Stimulated activated CD4-positive, alpha-beta T cell treated with anti-CD3 and anti-CD28 coated beads, Interleukin-1b, Interleukin-23, amount 100 ng/mL, for 1 hour (primary cell): ENCODE measurements at places on chromosomes 1 and 21.

GRCh38 chr1:29504709-29505410, 268.5 kb downstream of the PTPRU start:
- DNase-seq = no peak

DNA sequence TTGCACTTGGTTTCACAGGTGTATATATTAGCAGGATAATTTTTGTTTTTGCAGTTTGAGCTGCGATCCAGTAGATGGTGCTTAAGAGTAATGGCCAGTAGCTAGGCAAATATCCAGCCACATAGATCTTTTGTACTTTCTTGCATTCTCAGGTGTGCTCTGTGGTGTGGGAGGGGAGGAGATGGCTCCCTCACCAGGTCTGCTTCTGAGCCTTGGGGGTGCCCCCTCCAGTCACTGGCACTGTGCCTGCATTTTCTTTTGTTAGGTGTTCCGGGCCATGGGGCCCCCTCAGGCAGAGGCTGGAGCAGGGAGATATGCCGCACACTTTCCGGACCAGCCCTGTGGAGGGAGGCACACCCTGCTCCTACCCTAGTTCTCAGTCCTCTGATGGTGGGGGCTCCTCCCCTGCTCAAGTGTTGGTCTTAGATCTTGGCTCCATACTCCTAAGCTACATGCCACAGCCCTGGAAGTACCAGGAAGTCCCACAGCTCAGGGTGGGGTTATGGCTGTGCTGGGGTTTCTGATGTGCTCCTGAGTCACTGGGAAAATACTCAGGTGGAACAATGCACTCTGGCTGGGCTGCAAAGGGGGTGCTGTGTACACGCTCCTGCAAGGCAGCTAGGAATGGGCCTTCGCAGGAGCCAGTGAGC, 197.6 kb upstream of the DMRTA2 start:
- DNase-seq = no peak

- DNase-seq = no peak
Observed at GRCh38 chr1:155933591-155934096, 569 bp downstream of the KHDC4 start.

DNA sequence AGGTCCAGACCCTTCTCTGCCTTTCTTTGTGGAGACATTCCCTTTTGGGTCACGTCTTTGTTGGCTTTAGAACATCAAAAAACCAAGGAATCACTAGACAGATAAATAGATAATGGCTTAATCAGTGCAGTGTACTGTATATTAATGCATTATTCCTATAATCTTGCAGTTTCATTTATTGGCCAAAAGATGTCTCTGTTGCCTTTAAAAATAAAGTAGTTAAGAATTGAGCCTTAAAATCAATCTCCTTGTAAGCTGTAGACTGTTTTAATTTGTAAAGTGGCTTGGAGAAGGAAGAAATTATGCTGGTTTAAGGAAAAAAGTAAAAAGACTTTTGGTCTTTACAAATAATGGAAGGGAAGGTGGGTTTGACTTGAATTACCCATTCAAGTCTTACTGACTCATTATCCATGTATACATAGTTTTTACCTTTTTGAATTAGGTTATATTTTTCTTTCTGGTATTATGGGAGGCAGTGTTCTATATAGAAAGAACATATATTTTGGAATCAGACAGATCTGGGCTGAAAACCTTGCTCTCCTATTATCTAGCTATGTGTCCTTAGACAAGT, 84.6 kb downstream of the VPS13D start:
- DNase-seq = no peak

DNA sequence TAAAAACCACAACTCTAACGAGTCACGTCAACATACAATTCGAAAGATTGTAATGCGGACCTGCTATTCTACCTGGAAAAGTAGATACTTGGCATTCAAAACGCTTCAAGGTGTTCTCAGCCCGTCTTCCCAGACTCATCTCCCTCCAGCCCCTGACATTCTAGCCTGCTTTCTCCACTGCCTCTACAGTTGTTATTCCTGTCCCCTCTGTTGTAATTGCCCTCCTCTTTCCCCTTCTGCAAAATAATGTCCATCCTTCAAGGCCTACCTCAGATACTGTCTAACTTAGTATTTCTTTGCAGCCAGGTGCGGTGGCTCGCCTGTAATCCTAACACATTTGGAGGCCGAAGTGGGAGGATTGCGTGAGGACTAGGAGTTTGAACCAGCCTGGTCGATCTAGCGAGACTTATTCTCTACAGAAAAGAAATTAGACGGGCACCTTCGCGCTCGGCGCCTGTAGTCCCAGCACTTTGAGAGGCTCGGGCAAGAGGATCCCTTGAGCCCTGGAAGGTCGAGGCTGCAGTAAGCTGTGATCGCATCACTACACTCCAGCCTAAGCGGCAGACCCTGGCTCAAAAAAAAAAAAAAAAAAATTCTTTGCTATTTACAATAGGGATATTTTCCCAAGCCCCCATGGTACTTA, 756 bp upstream of the RBM34 start:
- DNase-seq = no peak
